ENCODE measurements at places on chromosomes 4 and X.

GRCh38 chr4:4362991-4363697, 23.8 kb upstream of the NSG1 start:
- H3K27ac ChIP-seq: no peak overlapping the region
- H3K4me1 ChIP-seq: no peaks in the 10 kb centered on the region
- H3K4me3 ChIP-seq: no peak overlapping the region
- H3K27me3 ChIP-seq: no peaks in the 10 kb centered on the region
- no peaks in the 10 kb centered on the region for H3K36me3 ChIP-seq
- no peak for DNase-seq

- no peak for DNase-seq
- H3K27ac ChIP-seq: no peak overlapping the region
- H3K27me3 ChIP-seq: no peaks in the 10 kb centered on the region
- H3K36me3 ChIP-seq: no peaks in the 10 kb centered on the region
- H3K4me3 ChIP-seq: no peak overlapping the region
- no peaks in the 10 kb centered on the region for H3K4me1 ChIP-seq
These were observed 409.8 kb upstream of the FRG1 start for GRCh38 chr4:189530848-189531247.

DNA sequence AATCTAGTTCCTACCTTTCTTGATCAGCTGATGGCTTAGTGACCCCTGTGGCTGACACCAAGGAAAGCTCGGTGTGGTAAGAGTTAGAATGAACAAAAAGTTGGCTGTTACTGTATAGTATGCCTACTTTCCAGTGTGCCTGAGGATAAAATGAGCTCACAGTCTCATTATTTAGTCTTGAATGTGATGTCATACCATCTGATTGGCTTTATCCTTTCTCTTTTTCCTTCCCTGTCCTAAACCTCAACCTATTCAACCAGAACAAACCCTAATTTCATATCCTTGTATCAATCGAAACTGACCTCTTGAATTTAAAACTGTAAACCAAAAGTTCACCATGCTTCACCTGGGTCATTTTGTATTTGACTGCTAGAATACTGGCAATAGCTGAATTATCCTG, 156.4 kb downstream of the PPARGC1A start:
- H3K4me1 ChIP-seq: no peaks in the 10 kb centered on the region
- no peak for DNase-seq
- no peak overlapping the region for H3K27ac ChIP-seq
- H3K4me3 ChIP-seq: no peak overlapping the region
- no peaks in the 10 kb centered on the region for H3K27me3 ChIP-seq

GRCh38 chr4:44727471-44727870, 1.1 kb upstream of the GNPDA2 start:
- no peaks in the 10 kb centered on the region for H3K27me3 ChIP-seq
- no peak overlapping the region for H3K27ac ChIP-seq
- no peak overlapping the region for H3K4me3 ChIP-seq
- no peaks in the 10 kb centered on the region for H3K36me3 ChIP-seq
- no peak for DNase-seq

DNA sequence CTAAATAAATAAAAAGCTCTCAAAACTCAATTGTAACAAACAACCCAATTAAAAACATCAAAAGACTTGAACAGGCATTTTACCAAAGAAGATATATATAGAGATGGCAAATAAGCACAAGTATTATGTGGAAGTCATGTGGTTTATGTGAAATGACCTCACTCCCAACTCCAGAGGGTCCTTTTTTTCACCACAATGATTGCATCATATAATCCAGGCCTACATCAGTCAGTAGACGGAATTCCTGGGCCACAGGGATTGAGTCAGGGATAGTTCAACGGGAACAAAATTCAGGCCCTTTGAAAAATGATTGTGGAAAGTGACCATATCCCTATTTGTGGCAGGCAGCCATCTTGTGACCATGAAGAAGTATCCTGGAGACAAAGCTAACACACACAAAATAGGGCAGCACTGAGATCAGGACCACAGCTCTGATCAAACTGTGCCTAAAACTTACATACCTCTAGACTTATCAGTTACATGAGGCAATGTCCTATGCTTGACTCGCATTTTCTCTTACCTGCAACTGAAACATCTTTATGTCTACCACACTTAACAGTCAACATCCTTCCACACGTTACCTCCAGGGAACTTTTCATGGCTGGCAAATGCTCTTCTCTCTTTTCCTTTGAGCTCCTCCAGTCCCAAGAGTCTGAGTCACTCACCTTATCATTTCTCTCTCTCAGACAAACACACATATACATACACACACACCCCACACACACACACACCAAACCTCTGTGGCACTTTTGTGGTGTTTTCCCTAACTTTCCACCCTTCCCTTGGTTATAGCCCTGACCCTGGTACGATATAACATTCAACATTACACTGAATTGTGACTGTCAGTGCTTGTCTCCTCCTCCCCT, 113.5 kb downstream of the PHF8 start:
- no peaks in the 10 kb centered on the region for H3K36me3 ChIP-seq
- no peak for DNase-seq
- H3K4me1 ChIP-seq: no peaks in the 10 kb centered on the region
- H3K4me3 ChIP-seq: no peak overlapping the region
